Common myeloid progenitor, CD34-positive (primary cell): ENCODE measurements at places on chromosomes 16 and 17.

GRCh38 chr17:11807606-11808005 lies 189.7 kb downstream of the ZNF18 start:
- no peak overlapping the region for H3K4me3 ChIP-seq
- no peak for DNase-seq
- no peaks in the 10 kb centered on the region for H3K27me3 ChIP-seq
- H3K36me3 ChIP-seq = no peaks in the 10 kb centered on the region

DNA sequence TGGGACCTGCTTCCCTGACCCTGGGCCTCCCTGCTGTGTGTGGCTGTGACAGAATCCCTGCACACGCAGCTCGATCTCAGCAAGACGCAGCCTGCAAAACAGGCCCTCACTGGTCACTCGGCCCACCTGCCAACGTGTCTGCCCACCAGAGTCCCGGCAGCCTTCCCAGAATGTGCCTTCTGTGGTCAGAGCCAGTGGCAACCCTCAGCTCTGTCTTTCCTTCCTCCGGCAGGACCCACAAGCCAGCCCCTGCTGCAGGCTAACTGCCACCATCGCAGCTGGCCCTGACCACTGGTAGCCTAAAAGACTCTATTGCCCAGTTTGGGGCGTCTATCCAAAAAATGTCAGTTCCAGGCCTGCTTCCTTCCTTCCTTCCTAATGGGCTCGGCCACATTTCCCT lies 83.2 kb downstream of the LITAF start:
- H3K27ac ChIP-seq = no peak overlapping the region
- no peaks in the 10 kb centered on the region for H3K27me3 ChIP-seq
- peaks cover 82% of the 10 kb centered on the region for H3K4me1 ChIP-seq
- H3K4me3 ChIP-seq = no peak overlapping the region
- H3K36me3 ChIP-seq = no peaks in the 10 kb centered on the region

DNA sequence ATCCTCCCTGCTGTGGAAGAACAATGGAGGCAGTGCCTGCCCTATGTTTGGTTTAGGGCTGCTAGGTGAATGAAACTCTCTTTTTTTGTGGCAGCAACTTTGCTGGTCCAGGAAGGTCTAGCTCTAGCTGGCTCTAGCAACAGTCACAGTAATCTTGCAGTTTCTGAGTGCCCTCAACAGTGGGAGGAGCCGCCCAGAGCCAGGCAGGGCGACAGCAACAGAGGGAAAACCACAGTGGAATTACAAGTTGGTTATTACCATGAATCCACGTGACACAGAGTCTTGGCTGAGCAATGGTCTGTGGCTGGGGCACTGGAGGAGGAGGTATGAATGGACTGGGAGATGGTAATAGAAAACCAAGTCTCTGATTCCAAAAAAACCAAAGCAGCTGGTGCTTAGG lies 10.3 kb downstream of the HSPB9 start:
- H3K4me1 ChIP-seq = peaks cover 72% of the 10 kb centered on the region
- H3K27ac ChIP-seq = peak overlapping the region; percentile 60
- no peaks in the 10 kb centered on the region for H3K27me3 ChIP-seq
- H3K36me3 ChIP-seq = peaks cover 56% of the 10 kb centered on the region
- DNase-seq = peak; percentile 77

DNA sequence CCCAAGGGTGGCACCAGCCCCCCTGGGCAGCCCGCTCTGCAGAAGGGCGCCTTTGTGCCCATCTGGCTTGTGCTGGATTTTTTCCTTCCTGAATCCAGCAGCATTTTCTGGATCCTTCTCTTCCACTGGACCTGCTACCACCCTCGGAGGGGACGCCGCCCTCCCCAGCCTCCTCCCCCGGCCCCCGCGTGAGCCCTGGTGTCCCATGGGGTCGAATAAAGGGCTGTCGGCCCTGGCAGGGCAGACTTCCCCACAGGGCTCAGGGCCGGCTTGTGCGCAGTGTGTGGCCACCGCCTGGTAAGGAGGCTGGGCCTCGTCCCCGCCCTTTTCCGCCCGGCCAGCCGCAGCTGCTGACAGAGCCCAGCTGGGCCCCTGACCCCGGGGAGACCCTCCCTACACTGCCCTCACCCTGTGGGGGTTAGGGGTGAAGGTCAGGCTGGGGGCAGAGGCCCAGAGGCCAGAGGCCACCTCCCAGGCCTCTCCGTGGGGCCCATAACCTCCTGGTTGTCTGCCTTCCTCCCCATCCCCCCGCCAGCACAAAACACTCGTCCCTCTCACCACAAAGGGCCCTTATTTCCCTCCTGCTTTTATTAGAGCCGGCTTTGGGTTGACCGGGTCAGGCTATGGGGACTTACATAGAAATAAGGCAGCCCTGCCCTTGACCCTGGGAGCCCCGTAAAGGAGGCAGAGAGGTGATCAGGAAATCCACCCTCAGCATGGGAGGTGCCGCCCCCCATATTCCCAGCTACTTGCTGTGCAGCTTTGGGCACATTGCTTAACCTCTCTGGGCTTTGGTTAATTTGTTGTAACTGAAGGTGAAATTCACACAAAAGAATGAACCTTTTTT lies 179.3 kb upstream of the CIBAR2 start:
- H3K36me3 ChIP-seq = no peaks in the 10 kb centered on the region
- peaks cover 13% of the 10 kb centered on the region for H3K4me1 ChIP-seq
- H3K27me3 ChIP-seq = no peaks in the 10 kb centered on the region
- no peak for DNase-seq
- no peak overlapping the region for H3K27ac ChIP-seq

DNA sequence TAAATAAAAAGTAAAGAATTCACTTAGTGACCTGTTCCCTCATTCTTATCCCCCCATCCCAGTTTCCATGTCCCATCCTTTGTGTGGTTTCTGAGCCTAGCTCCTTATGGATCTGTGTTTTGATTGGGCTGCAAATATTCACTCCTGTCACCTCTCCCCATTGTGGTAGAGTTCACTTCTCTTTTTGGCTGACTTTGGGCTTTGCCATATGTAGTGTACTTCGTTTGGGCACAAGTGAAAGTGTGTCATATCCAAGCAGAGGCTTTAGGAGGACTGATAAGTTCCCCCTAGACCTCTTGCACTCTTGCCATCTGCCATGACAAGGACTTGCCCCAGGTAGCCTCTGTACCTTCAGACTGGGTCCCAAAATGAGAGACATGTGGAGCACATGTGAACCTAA lies 13.0 kb upstream of the DHRS7B start:
- peaks cover 7% of the 10 kb centered on the region for H3K4me1 ChIP-seq
- no peak for DNase-seq
- H3K27ac ChIP-seq = no peak overlapping the region

GRCh38 chr16:78768226-78768625 lies 668.8 kb downstream of the WWOX start:
- H3K4me3 ChIP-seq = no peak overlapping the region
- H3K27ac ChIP-seq = no peak overlapping the region
- no peak for DNase-seq
- no peaks in the 10 kb centered on the region for H3K27me3 ChIP-seq
- peaks cover 3% of the 10 kb centered on the region for H3K4me1 ChIP-seq

DNA sequence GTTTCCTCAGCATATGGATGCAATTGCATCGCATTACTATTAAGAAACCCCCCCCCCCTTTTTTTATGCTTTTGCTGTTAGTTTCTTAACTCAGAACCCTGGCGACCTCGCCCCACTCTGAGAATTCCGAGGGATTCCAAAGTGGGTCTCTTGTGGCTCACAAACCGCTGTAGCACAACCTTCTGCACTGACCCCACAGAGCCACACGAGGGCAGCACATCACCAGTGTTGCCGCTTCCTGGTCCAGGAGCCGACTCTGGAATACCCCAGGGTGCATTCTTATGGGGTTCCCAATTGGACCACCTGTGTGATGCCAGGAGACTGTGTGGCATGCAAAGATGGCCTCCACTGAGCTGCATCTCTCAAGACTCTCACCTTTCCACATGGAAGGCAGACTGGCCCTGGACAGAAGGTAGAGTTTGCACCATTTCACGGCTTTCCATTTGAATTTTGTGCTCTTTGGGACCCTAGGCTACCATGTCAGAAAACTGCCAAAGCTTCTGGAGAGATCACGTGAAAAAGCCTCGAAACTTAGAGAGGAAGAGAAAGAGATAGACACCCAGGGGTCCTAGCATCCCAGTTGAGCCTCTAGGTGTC lies 432.7 kb upstream of the ASIC2 start:
- DNase-seq = peak; percentile 50
- peaks cover 20% of the 10 kb centered on the region for H3K27me3 ChIP-seq
- H3K4me3 ChIP-seq = no peak overlapping the region
- no peak overlapping the region for H3K27ac ChIP-seq
- no peaks in the 10 kb centered on the region for H3K36me3 ChIP-seq
- H3K4me1 ChIP-seq = no peaks in the 10 kb centered on the region

- H3K4me1 ChIP-seq = peaks cover 4% of the 10 kb centered on the region
- H3K36me3 ChIP-seq = no peaks in the 10 kb centered on the region
- H3K27me3 ChIP-seq = no peaks in the 10 kb centered on the region
- H3K27ac ChIP-seq = no peak overlapping the region
- DNase-seq = no peak
Measured at GRCh38 chr17:60168654-60169053, 18.9 kb downstream of the CA4 start.
